Panc1 (cell line): ENCODE measurements at places on chromosomes 13 and 19.

GRCh38 chr19:41455936-41456335 lies 13.0 kb downstream of the ERICH4 start:
- DNase-seq = no peak

DNA sequence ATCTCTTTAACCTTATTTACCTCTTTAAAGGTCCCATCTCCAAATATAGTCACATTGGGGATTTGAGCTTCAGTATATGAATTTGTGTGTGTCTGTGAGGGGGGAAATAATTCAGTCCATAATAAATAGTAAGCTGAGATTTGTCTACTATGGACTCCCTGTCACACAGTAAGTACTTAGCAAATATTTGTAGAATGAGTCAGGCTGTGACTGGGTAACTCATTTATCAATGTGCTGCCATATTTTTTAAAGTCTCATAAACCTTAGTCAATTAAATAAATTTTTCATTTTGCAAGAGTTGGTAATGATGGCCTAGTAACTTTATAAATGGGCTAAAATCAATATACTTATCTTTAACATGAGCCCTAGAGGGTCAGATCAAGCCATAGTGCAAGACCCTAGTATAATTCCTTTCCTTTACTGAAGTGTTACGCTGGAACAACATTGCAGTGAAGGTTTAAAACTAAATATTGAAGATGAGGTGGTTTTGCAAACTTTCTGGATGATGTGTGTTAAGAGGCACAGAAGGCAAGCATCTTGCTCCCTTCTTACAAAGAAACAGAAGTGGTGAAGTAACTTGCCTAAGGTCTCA lies 305.1 kb downstream of the KCNRG start:
- DNase-seq = no peak

GRCh38 chr13:112996671-112997091 lies 27.7 kb downstream of the MCF2L start:
- DNase-seq = no peak

DNA sequence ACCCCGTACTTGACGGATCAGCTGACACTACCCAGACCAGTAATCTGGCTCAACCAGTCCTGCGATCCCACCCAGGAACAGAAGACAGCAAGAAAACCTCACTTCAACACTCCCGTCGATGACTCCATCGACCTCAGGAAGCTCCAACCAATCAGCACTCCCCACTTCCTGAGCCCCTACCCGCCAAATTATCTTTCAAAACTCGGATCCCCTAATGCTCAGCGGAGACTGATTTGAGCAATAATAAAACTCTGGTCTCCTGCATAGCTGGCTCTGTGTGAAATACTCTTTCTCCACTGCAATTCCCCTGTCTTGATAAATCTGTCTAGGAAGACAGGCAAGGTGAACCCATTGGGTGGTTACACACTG lies 1.2 kb downstream of the LSM4 start:
- no peak for DNase-seq
